ENCODE measurements at places on chromosomes 4 and X.

DNA sequence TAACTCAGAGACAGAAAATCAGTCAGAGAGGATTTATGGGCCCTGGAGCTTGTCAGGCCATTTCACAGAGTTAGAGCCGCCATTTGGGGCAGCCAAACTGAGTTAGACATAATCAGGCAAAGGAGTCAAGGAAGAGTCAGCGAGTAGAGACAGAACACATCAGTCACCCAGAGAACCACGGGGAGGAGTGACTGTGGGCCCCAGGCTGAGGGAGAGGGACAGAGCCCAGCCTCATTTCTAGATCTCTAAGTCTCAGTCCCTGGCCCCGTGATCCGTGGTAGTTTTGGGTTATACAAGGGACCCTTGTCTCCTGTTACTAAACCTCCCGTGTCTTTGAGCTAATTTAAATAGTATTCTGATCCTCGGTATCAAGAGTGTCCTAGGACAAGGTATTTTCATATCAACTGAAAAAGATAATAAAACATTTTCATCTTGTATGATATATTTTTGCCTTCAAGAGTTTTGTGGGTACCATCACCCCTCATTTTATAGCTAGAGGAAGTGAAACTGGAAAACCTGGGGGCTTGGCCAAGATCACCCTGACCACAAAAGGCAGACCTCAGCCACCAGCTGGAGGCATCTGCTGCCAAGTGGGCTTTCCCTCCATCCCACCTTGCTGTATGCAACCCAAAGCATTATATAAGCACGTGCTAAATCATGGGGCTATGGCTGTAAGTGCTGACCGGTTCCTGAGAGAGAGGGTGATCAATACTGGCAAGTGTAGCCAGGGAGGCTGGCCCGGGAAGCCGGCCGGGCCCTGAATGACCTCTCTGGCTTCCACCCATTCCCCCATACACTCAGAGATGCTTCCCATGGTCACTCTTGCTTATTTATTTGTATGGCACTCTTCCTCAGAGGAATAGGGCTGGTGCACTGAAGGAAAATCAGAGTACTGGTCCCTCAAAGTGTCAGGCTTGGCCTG is 204.1 kb downstream of the BCOR start:
- no peak for DNase-seq

GRCh38 chr4:138460477-138461414 is 218.6 kb upstream of the SLC7A11 start:
- DNase-seq, result no peak

- no peak for DNase-seq
These were observed 91.8 kb downstream of the PDE5A start for GRCh38 chr4:119536572-119537528.

DNA sequence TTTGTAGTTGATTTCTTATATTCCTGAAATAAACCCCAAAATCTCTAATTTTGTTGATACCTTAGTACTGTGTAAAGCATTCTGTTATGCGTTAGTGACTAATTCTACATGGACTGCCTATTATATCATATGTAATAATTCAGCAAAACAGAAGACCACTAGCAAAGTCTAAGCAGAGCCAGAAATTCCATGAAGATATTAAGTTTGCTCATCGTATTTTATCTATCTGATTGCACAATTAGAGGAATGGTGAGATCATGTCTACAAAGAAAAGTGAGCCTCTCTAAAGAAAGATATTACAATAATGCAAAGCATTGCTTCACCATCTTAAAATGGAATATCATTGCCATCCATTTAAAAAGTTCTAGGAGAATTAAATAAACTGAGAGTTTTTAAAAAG is 374.6 kb upstream of the SLC7A11 start:
- DNase-seq, result no peak

GRCh38 chr4:36476135-36476534 is 194.7 kb downstream of the DTHD1 start:
- no peak for DNase-seq

DNA sequence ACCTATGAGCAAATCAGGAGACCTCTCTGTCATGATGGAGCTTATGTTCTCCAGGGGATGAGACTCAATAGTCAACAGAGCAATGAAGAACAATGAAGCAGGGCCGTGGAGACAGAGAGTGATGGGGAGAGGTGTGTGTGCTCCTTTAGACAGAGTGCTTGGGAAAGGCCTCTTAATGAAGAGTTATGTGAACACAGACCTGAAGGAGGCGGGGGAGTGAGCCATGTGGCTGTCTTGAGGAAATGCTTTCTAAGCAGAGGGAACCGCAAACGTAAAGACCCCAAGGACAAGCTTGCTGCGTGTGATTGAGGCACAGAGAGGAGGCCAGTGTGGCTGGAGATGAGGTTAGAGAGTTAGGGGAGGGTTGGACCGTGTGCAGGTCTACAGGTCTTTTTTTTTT is 53.1 kb downstream of the CHRNA9 start:
- DNase-seq, result no peak

DNA sequence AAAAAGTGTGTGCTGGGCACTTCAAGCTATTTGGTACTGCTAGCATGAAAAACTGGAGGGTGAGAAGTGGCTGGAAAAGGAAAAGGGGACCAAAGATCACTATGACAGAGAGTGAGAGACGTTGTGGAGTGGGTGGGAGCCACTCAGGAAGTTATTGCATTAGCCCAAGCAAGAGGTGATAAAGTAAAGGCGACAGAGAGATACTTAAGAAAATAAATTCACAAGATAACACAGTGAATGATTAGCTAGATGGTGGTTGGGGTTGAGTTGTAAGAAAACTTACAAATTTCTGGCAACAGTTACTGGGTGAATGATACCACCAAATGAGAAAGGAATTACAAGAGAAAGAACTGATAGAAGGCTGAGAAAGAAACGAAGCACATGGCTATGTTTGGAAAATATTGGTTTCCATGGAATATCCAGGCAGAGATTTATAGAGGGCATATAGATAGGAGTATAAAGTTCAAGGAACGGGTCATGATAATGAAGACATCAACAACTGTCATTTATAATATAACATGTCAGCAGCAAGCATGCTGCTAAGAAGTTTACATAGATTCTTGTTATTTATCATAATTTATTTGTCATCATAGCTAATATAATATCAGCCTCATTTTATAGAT is 60.7 kb downstream of the CASK start:
- no peak for DNase-seq

DNA sequence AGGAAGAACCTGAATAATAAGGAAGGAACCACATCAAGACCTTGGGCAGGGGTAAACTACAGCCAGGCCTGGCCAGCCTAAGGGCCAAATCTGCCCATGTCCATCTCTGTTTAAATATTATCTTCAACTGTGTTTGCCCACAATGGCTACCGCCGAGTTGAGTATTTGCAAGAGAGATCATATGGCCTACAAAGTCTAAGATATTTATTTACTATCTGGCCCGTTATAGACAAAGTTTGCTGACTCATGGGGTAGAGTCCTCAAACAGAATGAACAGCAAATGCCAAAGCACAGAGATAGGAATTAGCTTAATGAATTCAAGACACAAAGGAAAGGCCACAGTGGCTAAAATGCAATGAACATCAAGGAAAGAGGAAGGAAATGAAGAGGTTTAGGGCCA is 44.8 kb downstream of the RPS6KA3 start:
- no peak for DNase-seq

- DNase-seq, result no peak
These were observed 570.7 kb downstream of the PCDH7 start for GRCh38 chr4:31290836-31291235.
